ENCODE measurements at places on chromosomes 6 and 20.

DNA sequence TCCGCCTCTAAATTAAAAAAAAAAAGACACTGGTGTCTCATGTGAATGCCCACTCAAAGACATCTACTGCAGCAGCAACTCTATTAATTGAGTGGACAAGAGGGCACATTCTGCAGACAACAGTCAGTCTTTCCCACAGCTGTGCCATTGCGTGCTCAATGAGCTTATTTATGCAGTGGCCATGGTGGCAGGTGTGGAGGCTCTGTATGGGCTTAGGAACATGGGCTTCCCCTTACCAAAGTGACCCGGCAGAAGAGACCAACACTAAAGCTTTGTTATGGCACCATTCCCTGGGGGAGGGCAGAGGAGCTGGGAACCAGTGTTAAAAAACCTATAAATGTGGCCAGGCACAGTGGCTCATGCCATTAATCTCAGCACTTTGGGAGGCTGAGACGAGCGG, 4.2 kb upstream of the VAPB start:
- DNase-seq: no peak

- DNase-seq: no peak
These were observed 9.8 kb upstream of the MAPK13 start for GRCh38 chr6:36120539-36120938.

DNA sequence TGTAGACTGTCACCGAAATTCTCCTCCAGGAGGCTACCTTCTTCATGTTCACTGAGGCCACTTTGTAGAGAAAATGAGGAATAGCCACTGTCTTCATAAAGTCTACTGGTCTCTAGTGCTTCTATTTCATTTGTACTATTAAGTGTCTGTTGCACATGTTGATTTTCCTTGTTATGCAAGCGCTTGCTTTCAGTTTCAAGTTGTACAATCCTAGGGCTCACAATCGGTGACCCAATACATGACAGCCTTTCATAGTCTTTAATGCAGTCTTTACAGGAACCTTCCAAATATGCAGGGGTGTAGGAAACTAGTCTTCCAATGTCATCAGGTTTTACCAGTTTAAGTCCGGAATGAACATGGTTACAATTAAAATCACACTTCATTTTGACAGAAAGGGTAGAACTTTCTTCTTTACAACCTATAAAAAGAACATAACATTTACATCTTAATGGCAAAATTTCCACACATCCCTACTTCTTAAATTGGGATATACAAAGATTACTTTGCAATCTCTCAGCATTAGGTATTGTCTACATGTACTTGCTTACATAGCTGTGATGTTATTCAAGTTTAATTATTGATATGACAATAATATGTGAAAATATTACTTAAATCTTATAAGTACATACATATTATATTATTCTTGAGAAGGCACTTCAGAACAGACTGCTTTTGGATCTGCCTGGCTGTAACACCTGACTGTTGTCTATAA, 7.5 kb downstream of the FBXO5 start:
- DNase-seq: no peak

DNA sequence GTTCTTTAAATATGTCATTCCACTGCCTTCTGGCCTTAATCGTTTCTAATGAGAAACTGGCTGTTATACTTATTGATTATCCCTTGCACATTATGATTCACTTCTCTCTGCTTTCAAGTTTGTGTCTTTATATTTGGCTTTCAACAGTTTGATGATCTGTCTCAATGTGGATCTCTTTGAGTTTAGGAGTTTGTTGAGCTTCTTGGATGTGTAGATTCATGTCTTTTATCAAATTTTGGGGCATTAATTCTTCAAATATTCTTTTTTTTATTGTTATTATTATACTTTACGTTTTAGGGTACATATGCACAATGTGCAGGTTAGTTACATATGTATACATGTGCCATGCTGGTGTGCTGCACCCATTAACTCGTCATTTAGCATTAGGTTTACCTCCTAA, 29.3 kb downstream of the ZBTB9 start:
- DNase-seq: no peak

- no peak for DNase-seq
These were observed 128.4 kb downstream of the BCKDHB start for GRCh38 chr6:80234908-80235307.

- no peak for DNase-seq
These were observed 50.2 kb downstream of the TRAM2 start for GRCh38 chr6:52526634-52527033.

DNA sequence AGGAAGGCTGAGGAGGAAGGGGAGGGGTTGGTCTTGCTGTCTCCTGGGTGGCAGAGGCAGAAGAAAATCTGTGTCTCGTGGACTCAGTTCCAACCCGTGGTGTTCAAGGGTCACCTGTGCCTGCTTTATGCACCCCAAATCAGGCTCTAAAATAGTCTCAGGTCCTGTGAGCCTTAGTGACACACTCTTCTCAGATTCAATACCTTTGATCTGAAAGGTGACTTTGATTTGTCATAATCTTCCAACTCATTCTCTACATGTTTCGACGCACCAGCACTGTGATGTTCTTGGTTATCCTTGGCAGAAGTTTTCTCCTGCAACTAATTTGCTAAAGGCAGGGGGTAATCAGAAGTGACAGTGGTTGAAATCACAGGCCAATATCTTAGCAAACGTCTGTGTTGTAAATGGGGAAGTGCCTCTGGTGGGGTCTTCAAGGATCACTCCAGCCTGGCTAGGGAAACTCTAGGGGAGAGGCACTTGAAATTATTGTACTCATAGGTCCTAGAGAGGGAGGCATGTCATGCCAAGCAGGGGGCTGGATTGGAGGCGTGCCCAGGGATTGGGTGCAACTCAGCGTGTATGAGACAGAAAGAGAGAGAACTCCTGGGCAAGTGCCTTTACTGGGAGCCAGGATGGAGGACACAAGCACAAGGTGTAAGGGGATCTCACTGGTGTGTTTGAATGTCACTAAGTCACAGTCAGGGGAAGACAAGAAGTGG, 19.0 kb upstream of the PRND start:
- DNase-seq: no peak
